ENCODE measurements at places on chromosomes 3 and 15. TPM values are rescaled to one million over a fixed set of nuclear protein-coding genes. Genes with fewer than 3 reads are reported as not detected.
A peak's percentile ranks its signal among the peaks of the same experiment; 100 is the strongest.

GLDN gene
- total RNA-seq, result 0.48 TPM

DNA sequence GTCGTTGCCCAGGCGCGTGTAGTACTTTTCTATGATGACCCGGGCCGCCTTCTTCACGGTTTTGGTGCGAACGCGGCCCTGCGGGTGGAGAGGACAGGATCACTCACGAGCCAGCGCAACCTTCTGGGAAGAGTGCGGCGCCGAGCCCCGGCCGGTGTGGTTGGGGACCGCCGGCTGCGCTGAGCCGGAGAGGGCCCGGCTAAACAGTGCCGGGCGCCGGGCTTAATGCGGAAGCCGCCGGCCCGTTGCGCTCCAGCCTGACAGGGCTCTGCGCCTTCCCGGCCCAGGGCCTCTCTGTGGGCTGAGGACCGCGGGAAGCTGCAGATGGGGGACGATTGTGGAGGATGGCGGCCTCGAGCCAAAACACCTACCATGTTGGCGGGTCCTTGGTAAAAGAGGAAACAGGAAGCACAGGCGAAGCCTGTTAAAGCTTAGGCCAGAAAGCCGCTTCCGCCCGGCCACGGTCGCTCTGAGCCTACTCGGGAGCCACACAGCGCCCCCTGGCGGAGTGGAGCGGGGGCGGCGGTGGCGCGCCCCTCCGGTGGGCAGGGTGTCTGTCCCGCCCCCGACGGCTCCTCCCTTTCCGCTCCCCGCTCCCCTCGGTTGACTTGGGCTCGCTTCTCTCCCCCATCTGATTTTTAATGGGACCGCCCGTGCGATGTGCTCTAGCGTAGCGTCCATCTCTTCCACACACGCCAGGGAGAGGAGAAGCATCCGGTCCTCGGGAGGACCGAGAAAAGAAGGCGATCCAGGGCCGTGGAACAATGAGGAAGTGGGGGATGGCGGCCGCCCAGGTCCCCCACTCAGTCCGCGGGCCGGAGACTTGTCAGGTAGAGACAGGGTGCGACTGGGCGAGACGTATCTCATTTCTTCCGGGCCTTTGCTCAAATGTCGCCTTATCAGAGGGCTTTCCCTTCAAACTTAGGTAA, at the start of gene RPS17:
Gene RPS17, minus strand, starts transcription at position 403 of the 929 bp plus-strand sequence. Its CDS starts 29 bp downstream, at position 374.
- peaks cover 21% of the 10 kb centered on the region for H3K4me1 ChIP-seq
- peaks cover 22% of the 10 kb centered on the region for H3K36me3 ChIP-seq
- H3K27me3 ChIP-seq, result peaks cover 11% of the 10 kb centered on the region
- peak within 1 kb of the TSS; percentile 74 for H3K4me3 ChIP-seq

CADM2 gene
- 5.9 TPM for total RNA-seq

ARHGEF3 gene
- total RNA-seq, result 8.1 TPM

DNA sequence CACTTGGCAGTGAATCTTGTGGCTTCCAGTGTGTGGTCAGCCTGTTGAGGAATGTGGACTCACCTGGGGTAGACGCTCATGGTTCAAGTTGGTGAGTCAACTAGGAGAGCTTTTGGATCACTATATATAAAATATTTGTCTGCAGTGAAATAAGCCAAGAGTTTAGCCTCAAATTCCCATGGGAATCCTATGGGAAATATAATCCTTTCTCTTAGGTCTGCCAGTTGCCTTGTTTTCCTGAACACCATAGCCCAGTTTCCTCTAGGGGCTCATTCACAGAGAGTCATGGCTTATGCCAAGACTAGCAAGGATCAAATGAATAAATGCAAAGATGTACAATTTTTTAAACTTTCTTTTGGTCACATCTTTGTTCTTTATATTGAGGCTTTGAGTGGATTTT, 100.1 kb upstream of the NPHP3 start:
- H3K27ac ChIP-seq, result no peak overlapping the region
- no peaks in the 10 kb centered on the region for H3K36me3 ChIP-seq
- no peaks in the 10 kb centered on the region for H3K4me1 ChIP-seq
- no peak overlapping the region for H3K4me3 ChIP-seq

GRCh38 chr3:132758740-132759139, 36.5 kb upstream of the NPHP3 start:
- H3K4me3 ChIP-seq, result no peak overlapping the region
- H3K4me1 ChIP-seq, result no peaks in the 10 kb centered on the region
- no peaks in the 10 kb centered on the region for H3K27me3 ChIP-seq
- H3K36me3 ChIP-seq, result no peaks in the 10 kb centered on the region

EDEM1 gene
- 312 TPM for total RNA-seq
